AG20443 (cell line): ENCODE measurements at places on chromosomes 1 and 21.

GRCh38 chr1:179883040-179883744 is 1.1 kb downstream of the TOR1AIP1 start:
- peak; percentile 41 for DNase-seq

- no peak for DNase-seq
Observed at GRCh38 chr1:209491897-209492296, 91.6 kb upstream of the CAMK1G start.

GRCh38 chr1:71053758-71054157 is 6.1 kb upstream of the PTGER3 start:
- no peak for DNase-seq

GRCh38 chr1:47478090-47478489 is 40.2 kb downstream of the FOXD2 start:
- peak; percentile 56 for DNase-seq

- DNase-seq = no peak
Observed at GRCh38 chr21:41378849-41379248, 17.0 kb downstream of the MX2 start.
